Sigmoid colon (tissue), 7 donors: ENCODE measurements at places on chromosomes 11 and 22. TPM values are rescaled to one million over a fixed set of nuclear protein-coding genes. Genes with fewer than 3 reads are reported as not detected.

DNA sequence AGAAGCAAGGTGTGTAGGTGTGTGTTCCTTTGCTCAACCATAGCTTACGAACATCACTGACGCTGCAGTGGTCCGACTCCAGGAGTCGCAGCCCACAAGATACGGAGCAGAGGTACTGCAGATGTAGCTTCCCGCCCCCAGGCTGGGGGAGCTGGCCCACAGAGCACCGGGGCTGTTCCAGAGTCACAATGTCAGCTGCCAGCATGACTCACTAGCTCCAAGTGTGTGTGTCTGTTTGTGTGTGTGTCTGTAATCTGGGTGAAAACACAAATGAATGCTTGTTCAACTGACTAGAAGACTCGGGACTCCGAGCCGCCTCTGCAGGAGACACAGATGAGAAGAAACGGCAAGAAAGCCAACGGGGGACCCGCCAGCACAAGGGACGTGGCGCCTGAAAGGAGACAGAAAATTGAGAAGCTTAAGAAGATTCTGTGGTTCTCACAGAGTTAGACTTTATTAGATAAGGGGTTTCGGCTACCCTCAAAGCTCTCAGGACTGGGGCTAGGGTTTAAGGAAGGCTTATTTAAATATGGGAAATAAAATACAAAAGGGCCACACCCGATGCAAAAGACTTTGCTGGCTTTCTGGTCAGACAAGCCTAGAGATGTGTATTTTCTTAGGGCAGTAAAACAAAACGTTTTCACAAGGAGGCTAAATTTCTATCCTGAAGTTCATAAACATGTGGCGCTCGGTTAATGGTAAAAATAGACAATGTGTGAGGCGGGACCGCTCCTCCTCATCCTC, 10.7 kb downstream of the VSIG10L2 start:
- DNase-seq: peak; percentile 85

GRCh38 chr11:20156280-20156875, 3.9 kb downstream of the DBX1 start:
- no peak for DNase-seq

DNA sequence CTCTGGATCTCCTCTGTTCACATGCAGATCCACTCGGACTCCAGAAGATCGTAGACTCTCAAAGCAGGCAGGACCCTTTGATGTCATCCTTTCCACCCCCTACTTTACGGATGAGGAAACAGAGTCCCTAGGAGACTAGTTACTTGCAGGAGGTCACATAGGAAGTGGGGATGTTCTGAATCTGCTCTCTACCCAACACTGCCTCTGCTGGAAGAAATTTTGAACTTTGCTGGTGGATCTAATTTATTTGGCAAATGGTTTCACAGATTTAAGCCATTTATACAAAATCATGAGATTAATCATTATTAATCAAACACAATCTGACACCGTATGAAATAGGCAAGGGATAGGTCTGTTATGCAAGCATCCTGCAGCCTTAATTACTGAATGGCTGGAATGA, 55.0 kb upstream of the USP47 start:
- no peak for DNase-seq

GRCh38 chr11:47137476-47137875, 39.2 kb downstream of the ARFGAP2 start:
- peak; percentile 2 for DNase-seq

GRCh38 chr11:13713982-13714381, 45.5 kb downstream of the FAR1 start:
- no peak for DNase-seq

DNA sequence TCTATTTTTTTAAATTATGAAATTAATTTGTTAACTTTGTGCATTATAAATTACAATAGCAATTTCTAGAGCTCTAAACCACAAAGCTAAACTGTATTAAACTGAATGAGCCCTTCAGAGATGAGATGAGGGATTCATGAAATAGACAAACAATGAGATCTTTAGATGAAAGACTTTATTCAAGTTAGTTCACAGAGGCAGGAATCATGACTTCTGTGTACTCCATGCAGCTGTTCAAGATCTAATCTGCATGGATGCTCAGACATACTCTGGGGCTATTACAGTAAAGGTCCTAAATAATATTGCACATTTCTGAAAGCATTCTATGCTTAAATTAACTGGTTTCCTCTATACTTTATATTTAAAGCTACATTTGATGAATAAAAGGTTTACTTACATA, 122.7 kb downstream of the FCHSD2 start:
- DNase-seq: no peak

GRCh38 chr22:46941968-46942798, 179.7 kb downstream of the TBC1D22A start:
- no peak for DNase-seq

GRCh38 chr11:107840129-107840484, 18.5 kb downstream of the SLC35F2 start:
- DNase-seq: no peak

GRCh38 chr22:17675584-17675983, 37.0 kb downstream of the BCL2L13 start:
- DNase-seq: no peak

- no peak for DNase-seq
These were observed 20.5 kb downstream of the PGM2L1 start for GRCh38 chr11:74377689-74378088.

GRCh38 chr11:10317776-10318526, 13.1 kb downstream of the ADM start:
- no peak for DNase-seq

GRCh38 chr22:46731246-46732040, 6.6 kb downstream of the CERK start:
- DNase-seq: no peak

- DNase-seq: peak; percentile 81
These were observed 68.6 kb downstream of the LRP5 start for GRCh38 chr11:68380786-68381622.

DNA sequence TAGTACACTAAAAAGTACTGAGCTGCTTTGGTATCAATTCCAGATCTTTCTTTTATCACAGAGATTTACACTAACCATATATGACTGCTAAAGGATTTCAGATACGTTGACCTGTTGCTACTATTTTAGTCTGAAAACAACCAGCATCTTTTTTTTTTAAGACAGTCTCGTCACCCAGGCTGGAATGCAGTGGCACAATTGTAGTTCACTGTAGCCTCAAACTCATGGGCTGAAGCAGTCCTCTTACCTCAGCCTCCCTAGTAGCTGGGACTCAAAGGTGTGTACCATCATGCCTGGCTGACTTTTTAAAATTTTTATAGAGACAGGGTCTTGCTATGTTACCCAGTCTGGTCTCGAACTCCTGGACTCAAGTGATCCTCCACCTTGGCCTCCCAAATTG, 24.2 kb upstream of the L3MBTL2 start:
- no peak for DNase-seq

The PKP3 gene
- total RNA-seq: 0.71 TPM

The RIMBP3C gene
- 0.14 TPM for total RNA-seq

The AGBL2 gene
- total RNA-seq: 1.1 TPM

The NEFH gene
- 3.0 TPM for total RNA-seq

The P2RY6 gene
- total RNA-seq: 1.2 TPM
